ENCODE measurements at places on chromosomes 3 and 15.

- no peak for DNase-seq
These were observed 26.7 kb downstream of the AMOTL2 start for GRCh38 chr3:134347551-134347950.

DNA sequence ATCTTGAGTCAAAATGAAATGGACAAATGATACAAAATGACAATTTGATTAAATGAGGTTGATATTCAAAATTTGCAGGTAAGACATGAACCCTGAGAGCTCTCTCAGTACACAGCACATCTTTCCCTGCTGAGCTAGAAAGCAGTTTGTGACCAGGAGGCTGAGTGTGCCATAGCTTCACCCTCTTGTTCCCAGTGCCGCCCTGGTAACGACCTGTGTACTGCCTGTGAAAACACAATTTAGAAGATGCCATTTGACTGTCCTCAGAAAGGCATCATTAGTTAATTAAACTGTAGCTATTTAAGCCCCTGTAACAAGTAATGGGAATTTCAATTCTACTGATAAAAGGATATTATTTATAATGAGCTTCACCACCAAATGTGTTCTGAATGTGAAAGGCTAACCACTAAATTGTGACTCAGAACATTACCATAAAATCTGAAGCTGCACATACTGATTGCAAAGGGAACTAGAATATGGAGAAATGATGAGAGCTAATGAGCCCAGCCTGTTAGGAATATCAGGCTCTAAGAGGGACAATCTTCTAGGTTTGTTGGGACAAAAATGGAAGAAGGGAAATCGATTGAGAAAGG is 212.9 kb upstream of the ARPP21 start:
- no peak for DNase-seq

GRCh38 chr3:196624067-196624790 is 15.3 kb upstream of the NRROS start:
- peak; percentile 55 for DNase-seq

DNA sequence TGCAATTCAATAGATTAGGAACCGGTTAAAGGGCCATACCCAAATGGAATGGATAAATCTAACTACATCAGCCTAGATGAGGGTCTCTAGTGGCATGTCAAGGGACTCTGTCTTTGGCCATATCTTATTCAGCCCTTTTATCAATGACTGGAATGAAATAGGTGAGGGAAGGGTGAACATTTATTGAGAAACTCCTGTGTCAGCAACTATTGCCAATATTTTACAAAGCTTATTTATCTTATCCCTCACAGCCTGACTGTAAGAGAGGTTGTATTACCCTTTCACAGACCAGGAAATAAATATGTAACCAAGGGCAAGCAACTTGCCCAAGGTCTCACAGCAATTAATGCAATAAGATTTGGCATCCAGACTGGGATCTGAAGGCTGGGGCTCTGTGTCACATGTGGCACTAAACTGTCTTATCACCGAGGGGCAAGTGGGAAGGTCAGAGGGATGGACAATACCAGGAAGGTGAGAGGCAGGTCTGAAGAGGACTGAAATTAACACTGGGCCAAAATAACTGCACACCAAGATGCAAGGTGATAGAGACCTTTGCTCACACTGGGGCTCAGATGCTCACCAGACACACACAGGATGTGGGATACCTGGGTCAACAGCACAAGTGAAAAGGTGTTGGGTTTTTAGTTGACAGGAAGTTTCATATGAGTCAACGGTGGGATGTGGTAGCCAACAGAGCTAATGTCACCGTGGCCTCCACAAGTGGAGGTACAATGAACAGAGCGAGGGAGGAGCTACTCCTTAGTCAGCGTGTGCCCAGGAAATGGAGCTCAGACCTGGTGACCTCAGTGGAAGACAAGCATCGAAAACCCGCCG is 261.3 kb downstream of the RPLP1 start:
- no peak for DNase-seq

- DNase-seq: no peak
These were observed 636.4 kb upstream of the DPPA4 start for GRCh38 chr3:109973733-109974132.

- DNase-seq: no peak
These were observed 61.7 kb downstream of the CCNL1 start for GRCh38 chr3:157098121-157098822.

DNA sequence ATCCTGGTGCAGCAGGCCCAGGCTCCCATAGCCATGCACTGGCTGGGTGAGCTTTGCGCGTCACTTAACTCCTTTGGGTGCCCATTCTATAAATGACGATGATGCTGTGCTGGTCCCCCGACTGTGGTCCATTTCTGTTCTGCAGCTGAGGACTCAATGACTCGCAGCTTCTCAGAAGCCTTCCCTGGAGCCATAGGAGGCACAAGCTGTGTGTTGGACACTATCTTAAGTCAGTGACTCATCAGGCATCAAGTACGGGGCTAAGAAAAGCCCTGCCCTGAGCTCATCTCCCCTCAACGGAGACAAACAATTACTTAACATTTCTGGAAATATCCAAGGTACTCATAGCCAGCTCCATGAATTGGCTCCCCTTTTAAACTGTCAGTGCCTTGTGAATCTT is 13.8 kb upstream of the MUSTN1 start:
- no peak for DNase-seq

GRCh38 chr3:194328053-194328657 is 23.0 kb downstream of the CPN2 start:
- no peak for DNase-seq

GRCh38 chr3:111690242-111690641 is 95.1 kb upstream of the ZBED2 start:
- DNase-seq: no peak

GRCh38 chr3:138673641-138674530 is 65.3 kb downstream of the FAIM start:
- DNase-seq: no peak

DNA sequence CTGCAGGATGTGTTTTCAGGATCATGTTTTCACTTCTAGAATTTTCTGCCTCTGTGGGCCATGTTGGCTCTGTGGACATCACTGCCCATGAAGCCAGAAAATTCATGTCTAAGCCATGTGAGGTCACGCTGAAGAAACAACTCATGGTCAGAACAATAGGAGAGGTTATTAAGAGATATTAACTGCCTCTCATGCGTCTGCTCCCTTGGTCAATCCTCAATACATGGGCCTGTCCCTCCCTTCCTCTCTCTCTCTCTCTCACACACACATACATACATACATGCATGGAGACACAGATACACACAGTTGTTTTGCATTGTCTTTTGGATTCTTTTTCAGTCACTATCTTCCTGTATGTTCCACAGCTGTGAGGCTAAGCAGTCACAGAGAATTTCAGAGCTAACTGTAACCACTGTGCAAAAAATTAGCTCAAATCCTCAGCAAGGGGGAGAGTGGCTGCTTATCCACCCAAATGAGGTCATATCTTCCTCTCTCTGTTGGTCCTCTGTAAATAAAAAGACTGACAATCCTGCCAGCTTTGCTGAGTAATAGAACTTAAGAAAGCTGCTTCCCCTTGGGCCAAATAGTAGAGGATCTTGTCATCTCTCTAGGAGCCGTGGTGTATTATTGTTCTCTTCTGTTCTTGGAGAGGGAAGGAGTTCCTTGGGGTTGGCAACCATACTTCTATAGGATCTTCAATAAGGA is 45.6 kb downstream of the LRTM1 start:
- no peak for DNase-seq

- no peak for DNase-seq
These were observed 751 bp upstream of the RPS17 start for GRCh38 chr15:82540984-82541431.

- peak; percentile 69 for DNase-seq
These were observed 243.5 kb upstream of the SEMA6D start for GRCh38 chr15:47473832-47474231.

DNA sequence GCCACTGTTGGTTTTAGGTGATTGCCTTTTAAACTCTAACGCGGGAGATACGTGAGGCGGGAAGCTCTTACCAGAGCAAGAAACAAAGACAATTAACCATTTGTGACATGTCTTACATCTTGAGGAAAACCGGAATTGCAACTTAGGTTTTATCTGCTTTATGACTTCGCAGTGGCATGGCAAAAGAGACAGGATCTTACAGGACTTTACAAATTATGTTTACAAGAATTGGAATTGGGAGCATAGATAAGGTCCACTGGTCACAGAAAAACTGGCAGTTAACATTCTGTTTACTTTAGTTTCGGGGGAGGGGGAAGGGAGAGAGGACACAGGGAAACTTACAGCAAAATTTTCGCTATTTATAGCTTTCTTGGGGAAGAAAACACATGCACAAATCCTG is 1119.6 kb downstream of the ZPLD1 start:
- DNase-seq: no peak

DNA sequence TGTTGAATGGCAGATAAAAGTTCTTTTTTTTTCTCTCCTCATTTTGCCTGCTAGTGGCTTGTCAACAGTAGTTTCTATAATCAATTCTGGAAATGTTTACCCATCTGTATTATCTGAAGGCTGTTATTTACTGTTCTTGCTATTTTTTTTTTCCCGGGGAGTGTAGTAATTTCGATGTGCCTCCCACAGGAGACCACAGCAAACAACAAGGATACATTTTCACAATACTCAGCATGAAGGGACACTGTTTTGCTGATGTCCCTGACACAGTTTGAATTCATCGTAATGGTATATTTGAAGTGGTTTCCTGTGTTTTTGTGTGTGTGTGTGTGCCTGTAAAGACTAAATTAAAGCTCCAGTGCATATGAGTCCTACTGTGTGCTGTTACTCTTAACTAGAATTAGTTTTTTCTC is 92.1 kb upstream of the ICE2 start:
- no peak for DNase-seq

DNA sequence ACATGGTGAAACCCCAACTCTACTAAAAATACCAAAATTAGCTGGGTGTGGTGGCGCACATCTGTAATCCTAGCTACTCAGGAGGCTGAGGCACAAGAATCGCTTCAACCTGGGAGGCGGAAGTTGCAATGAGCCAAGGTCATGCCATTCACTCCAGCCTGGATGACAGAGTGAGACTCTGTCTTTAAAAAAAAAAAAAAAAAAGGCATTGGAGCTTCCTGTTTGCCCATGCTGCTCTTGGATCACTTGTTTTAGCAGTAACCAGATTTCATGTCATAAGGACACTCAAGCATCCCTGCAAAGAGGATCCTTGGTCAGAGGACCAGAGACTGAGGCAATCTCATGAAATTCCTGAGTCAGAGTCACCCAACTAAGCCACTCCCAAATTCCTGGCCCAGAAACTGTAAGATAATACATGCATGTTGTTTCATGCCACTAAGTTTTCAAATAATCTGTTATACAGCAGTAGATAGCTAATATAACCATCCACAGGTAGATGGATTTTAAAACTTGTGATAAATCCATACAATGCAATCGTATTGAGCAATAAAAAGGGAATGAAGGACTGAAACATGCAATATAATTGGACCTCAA is 82.0 kb upstream of the XXYLT1 start:
- DNase-seq: no peak

DNA sequence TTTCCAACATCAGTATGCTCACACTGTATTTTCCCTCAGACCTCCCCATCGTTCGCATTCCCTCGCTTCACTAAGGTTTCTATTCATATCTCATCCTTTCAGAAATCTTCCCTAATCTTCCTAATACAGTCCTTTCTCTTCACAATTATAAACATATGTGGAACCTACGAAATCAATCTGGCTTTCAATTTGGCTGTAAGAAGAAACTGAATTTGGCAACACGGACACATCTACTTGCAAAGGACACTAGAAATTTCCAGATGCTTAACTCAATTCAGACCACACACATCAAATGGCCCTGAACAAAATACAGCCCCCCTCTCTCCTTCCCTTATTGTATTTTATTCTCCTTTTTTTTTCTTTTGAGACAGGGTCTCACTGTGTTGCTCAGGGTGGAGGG is 39.1 kb upstream of the TM4SF19 start:
- no peak for DNase-seq

DNA sequence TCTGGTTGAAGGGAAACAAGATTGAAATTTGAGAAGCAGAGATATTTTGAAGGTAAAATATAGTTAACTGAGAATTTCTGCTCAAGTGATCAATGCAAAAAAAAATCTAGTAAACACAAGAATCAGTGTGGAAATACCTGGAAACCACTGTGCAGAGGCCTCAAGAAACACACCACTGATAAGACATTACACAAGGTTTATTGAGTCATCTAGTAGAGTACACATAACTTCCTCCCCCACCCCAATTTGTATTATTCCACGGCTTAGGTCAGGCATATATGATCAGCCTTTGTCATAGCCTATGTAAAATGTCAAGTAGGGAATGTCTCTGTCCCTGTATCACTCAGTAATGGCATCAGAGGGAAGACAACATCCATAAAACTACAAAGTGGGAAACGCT is 447.8 kb upstream of the BCHE start:
- no peak for DNase-seq

GRCh38 chr3:24101676-24102168 is 156.6 kb downstream of the NR1D2 start:
- no peak for DNase-seq
